ENCODE measurements at places on chromosomes 1 and 21. TPM values are rescaled to one million over a fixed set of nuclear protein-coding genes. Genes with fewer than 3 reads are reported as not detected.
A peak's percentile ranks its signal among the peaks of the same experiment; 100 is the strongest.

DNA sequence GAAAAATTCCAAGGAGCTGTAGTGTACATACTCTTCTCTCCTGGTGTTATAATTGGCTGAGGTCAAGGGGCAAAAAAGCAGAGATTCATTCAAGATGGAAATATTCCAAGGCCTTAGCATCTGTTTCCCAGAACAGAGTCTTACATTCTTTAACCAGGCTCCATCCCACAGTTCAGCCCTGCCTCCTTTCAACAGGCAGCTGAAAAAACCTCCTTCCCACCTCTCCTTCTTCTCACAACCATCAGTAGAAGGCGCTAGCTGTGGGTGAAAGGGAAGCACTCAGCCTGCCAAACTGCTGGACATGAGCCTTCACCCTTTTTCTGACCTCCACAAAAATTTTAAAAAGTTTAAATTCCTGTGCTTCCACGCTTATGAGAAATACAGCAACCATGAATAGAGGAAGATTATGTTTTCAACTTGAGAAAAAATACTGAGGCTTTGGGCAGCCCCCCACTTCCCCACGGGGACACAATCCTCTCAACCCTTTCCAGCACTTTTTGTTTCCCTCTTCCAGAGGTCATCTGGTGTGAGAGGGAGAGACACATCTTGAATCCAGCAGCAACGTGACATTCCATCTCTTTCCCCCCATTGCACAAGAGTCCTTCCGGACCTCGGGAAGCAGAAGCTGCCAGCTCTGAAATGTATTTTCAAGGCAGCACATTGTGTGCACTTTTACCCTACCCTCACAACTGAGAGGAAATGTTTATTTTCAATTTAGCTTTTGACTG lies 43.2 kb upstream of the FMO2 start:
- H3K4me1 ChIP-seq: peaks cover 3% of the 10 kb centered on the region
- H3K27me3 ChIP-seq: no peaks in the 10 kb centered on the region
- peak overlapping the region; percentile 95 for H3K27ac ChIP-seq
- no peak for DNase-seq
- no peaks in the 10 kb centered on the region for H3K36me3 ChIP-seq

DNA sequence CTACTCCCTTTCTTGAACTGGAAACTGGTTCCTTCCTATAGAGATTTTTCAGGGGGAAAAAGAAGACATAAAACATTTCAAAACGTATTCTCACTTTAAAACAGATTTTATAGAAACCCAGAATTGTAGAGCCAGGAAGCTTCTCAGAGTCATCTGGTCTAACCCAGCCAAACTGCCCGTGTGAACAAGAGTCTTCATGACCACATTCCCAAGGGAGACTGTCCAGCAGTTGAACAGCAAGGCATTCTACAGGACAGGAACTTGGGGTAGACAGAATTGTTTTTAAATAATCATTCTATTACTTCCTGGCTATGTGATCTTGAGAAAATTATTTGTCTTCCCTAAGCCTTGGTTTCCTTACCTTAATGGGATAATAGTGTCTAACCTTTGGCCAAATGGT lies 163.5 kb upstream of the IVNS1ABP start:
- DNase-seq: no peak
- H3K27me3 ChIP-seq: no peaks in the 10 kb centered on the region
- H3K27ac ChIP-seq: no peak overlapping the region
- no peak overlapping the region for H3K4me3 ChIP-seq
- H3K36me3 ChIP-seq: no peaks in the 10 kb centered on the region
- no peaks in the 10 kb centered on the region for H3K4me1 ChIP-seq

GRCh38 chr21:31557421-31558188 lies 101.9 kb upstream of the SOD1 start:
- H3K27me3 ChIP-seq: no peaks in the 10 kb centered on the region
- H3K27ac ChIP-seq: no peak overlapping the region
- H3K36me3 ChIP-seq: no peaks in the 10 kb centered on the region
- H3K4me3 ChIP-seq: no peak overlapping the region
- no peaks in the 10 kb centered on the region for H3K4me1 ChIP-seq

- no peak overlapping the region for H3K27ac ChIP-seq
- H3K4me3 ChIP-seq: no peak overlapping the region
- no peaks in the 10 kb centered on the region for H3K36me3 ChIP-seq
- H3K4me1 ChIP-seq: no peaks in the 10 kb centered on the region
- no peak for DNase-seq
Measured at GRCh38 chr1:187948170-187948794, 1119.5 kb downstream of the PLA2G4A start.

SLC30A10 gene
- total RNA-seq: not detected

All from aorta (tissue), 5 donors.